Heart right ventricle (tissue), 16 donors: ENCODE measurements at places on chromosomes 4 and X.

DNA sequence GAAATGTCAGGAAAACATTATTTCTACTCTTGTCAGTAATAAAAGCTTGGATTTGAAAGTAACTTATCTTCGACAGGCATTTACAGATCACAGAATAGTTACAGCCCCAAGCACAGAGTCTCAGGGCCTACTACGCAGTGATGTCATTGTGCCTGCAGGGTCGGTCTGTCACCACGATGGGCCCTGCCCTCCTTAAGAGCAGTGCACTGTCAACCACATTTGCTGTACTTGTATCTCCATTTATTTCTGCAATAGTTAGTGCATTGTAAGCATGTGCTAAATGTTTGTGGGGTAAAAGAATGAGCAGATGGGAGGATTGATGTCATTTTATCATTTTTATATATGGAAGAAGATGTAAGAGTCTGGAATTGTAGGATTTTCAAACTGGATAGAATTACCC, 13.6 kb upstream of the CCKAR start:
- DNase-seq: no peak

DNA sequence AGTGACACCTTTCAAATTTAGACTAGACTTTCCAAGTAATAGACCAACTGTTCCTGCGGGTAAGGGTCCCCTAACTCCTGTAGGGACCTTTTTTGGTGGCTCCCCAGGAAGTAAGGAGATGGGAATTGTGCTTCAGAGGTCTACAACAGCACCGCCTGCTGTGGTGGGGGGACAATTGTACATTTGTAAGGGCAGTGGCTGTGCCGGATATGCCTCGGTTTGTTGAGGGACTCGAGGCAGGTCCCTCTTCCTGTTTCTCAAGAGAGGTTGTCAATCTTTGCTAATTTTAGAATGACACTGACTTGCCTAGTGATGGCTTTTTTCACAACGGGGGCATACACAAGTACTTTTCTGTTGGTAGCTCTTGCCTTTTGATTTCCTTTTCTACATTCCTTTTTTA, 15.5 kb upstream of the HSD17B11 start:
- DNase-seq: no peak

DNA sequence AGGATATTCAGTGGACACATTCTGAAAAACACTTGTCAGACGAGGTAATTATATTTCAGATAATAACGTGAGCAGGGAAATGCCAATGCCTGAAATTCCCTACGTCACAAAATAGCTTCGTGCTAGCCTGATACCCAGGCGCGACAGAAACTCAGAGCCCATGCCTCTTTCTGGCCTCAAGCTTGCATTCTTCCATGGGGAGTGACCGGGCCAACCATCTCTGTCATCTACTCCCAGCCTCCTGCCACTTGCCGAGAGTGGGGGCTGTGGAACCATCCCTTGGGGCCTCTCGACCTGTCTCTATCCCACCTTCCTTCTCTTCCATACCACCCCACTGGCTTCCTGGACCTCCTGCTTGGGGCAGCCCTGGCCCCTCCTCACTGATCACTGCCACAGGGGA, 34.5 kb upstream of the CDKN2AIP start:
- DNase-seq: no peak

DNA sequence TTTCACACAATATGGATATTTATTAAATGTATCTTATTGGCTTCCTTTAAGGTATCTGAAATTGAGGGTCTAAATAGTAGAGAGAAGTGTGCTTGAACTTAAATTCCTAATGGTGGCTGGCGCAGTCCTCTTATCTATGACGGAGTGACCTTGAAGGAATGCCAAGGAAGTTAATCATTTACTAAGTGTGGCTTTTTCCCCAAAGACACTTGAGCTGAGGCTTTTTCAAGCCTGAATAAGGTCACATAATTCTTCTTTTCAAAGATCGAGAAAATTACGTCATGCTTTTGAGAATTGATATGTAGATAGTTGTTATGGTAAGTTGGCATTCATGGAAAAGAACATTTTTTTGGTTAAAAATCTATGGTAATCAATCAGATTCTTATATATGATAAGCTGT, 11.7 kb upstream of the PRPS2 start:
- DNase-seq: no peak

GRCh38 chr4:89357787-89358186, 50.2 kb upstream of the GPRIN3 start:
- no peak for DNase-seq

- DNase-seq: no peak
Observed at GRCh38 chrX:10098270-10098713, 58.5 kb upstream of the CLCN4 start.

GRCh38 chrX:134025986-134026545, 40.7 kb upstream of the GPC3 start:
- no peak for DNase-seq

- no peak for DNase-seq
Observed at GRCh38 chrX:1734806-1735205, 119.9 kb downstream of the ASMT start.

DNA sequence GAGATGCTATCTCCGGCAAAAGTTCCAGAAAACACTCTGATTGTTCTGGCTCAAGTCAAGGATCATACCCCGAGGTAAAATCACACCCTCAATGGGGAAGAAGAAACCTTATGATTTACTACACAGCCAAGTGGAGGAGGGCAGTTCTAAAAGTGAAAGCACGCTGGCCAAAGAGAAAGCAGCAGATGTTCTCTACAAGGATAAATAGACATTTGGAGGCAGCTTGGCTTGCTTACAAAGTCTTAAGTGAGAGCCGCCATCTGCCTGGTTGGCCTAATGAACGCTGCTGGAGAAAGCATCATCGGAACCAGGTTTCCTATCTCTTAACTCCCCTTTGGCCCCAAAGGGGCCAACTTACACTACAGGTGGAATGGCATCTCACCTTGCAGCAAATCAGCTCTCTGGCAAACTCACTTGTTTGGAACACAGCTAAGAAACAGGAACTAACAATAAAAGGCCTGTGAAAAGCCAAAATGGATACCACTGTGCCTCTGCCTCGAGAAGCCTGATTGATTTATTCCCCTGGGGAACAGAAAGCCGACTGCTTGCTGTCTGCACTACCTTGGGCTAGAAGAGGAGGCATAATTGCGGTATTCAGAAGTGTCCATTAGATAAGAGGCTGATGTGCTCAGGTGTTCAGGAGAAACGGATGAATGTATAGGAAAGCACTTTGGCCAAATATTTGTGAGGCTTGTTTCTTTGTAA, 22.8 kb downstream of the FRAS1 start:
- DNase-seq: no peak

DNA sequence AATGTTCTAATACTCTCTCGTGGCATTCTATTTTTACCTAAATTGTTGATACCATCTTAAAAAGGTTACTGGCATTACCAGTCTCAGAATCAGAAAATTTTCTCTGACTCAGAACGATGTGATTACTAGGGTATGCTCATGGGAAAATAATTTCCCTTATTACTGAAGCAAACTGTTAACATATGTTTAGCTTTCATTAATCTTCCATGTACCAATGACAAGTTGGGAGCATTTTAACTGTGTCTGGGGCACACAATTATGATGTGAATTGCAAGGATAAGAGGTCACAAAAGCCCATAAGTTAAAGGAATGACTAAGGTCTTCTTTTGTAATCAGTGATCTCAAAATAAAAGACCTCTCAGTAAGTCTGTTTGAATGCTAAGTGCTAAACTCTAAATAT, 1254.6 kb downstream of the PCDH18 start:
- no peak for DNase-seq

- no peak for DNase-seq
Observed at GRCh38 chr4:147833254-147833653, 101.4 kb downstream of the ARHGAP10 start.

DNA sequence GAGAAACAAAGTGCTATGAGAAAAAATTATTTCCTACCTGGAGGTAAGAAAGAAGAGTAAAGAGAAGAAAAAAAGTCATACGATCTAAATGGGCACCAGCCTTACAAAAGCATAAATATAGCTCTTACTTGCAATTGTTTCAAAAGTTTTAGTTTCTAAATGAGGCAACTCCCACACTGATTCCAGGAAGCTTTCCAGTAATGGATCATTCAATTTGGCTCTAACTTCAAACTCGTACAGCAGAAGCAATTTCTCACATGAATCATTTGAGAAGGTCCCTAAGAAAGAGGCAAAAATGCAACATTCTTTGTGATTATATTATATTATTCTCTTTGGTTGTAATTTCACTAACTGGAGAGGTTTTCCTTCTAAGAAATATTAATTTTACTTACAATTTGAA, 109.9 kb downstream of the DLG3 start:
- no peak for DNase-seq

GRCh38 chr4:127667116-127667515, 34.4 kb downstream of the INTU start:
- no peak for DNase-seq

GRCh38 chr4:151719956-151720334, 40.9 kb downstream of the GATB start:
- peak; percentile 20 for DNase-seq

DNA sequence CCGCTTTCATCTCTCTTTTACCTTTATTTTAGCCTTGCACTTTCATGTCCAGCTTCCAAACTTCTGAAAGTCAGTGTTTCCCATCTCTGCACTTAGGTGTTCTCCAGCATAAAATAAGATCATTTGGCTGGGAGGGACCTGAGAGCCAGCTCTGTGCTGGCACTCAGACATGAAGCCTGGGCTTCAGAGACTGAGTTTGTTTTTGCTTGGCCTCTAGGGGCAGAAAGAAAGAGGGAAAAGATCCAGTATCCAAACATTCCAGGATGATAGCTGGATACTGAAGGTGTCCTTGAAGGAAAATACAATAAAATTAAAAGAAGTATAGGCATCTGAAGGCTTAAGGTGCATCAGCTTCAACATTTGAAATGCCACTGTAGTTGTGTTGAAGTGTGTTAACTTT, 202.4 kb upstream of the ZIC3 start:
- no peak for DNase-seq

- no peak for DNase-seq
Observed at GRCh38 chr4:10334506-10335028, 122.7 kb downstream of the ZNF518B start.

GRCh38 chr4:128353791-128354190, 66.2 kb upstream of the PGRMC2 start:
- DNase-seq: no peak

DNA sequence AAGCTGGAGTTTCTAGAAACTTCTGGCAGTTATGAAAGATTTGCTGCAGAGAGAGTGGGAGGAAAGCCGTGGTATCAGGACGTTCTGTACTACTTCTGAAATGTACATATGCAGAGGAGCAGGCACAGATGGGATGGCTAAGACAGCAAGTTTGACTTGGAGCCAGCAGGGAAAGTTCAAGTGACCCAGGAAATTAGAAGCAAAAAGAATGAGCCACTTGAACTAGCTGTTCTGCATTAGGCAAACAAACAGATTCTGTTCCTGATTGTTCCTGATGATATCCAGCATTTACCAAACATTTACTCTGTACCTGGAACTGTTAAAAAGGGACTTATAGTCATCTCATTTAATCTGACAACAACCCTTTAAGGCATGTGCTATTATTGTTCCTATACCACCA, 41.4 kb upstream of the CXCL13 start:
- no peak for DNase-seq

DNA sequence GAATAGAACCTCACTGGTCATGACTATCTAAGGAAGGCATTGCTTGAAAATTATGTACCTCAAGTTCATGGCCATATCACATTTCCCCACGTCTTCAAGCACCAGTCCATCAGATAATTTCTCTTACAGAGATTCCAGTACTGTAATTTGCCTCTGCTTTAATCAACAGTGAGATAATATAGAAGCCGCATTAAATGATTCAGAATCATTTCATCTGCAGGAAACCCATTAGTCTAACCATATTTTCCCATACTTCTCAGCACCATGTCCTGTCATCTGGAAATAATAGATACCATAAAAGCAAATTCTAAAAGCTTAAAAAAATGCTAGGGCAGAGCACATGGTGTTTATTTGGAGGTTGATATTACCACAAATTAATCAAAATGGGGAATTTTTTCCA, 310.3 kb upstream of the SLIT2 start:
- DNase-seq: no peak

- no peak for DNase-seq
Observed at GRCh38 chr4:89997171-89997704, 102.6 kb downstream of the MMRN1 start.

GRCh38 chrX:2145692-2146367, 354.9 kb downstream of the DHRSX start:
- no peak for DNase-seq
